Fibroblast of skin of left biceps (primary cell): ENCODE measurements at places on chromosomes 16 and 17.

GRCh38 chr16:275041-275641, 603 bp downstream of the RGS11 start:
- no peak for DNase-seq

GRCh38 chr17:67479148-67479547, 102.1 kb downstream of the PITPNC1 start:
- DNase-seq = no peak

- no peak for DNase-seq
These were observed 16.9 kb upstream of the HOXB9 start for GRCh38 chr17:48642843-48643696.

GRCh38 chr17:81870131-81870980, 781 bp downstream of the ARHGDIA start:
- DNase-seq = no peak

DNA sequence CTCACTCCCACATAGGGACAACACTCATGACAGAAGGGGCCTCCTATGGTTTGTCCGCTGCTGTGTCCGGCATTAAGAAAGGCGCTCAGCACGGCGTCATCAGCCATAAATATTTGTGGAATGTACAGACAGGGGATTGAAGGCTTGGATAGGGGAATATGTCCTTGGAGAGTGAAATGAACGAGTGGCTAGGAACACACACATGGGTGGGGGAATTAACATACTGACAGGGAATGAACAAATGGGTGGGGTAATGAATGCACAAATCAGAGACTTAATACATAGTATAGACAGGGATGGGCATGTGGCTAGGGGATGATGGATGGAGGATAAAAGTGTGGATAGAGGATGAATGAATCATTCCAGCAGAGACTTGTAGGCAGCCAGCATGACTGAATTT, 154.0 kb upstream of the HSBP1 start:
- DNase-seq = peak; percentile 82

GRCh38 chr17:74852237-74853047, 7.2 kb downstream of the GRIN2C start:
- no peak for DNase-seq
